Stimulated activated CD8-positive, alpha-beta memory T cell treated with anti-CD3 and anti-CD28 coated beads, Interleukin-7, amount 100 ng/mL, for 1 hour (primary cell): ENCODE measurements at places on chromosomes 7 and 10.

GRCh38 chr10:90987383-90987782, 66.5 kb upstream of the ANKRD1 start:
- DNase-seq: no peak

DNA sequence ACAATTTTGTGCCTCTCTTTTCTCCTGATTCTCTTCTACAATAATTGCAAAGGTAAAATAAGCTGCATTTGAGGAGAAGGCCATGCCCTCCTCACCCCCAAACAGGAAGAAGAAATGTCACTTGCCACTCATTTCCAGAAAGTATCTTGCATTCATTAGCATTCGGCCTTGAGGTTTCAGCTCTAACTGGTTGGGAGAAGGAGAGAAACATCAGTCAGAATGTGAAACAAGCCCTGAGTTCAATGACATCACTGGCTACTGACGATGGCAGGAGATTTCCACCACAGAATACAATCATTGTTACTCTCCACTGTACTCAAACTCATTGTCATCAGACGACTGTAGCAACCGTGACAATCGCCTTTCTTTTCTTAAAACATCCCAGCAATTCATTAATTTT, 72.8 kb downstream of the PRKCQ start:
- no peak for DNase-seq

- DNase-seq: no peak
Observed at GRCh38 chr10:104317269-104317710, 21.0 kb downstream of the ITPRIP start.

- no peak for DNase-seq
Observed at GRCh38 chr10:72298592-72299519, 25.1 kb downstream of the DDIT4 start.

GRCh38 chr10:60648761-60649160, 129.5 kb upstream of the CDK1 start:
- DNase-seq: no peak

DNA sequence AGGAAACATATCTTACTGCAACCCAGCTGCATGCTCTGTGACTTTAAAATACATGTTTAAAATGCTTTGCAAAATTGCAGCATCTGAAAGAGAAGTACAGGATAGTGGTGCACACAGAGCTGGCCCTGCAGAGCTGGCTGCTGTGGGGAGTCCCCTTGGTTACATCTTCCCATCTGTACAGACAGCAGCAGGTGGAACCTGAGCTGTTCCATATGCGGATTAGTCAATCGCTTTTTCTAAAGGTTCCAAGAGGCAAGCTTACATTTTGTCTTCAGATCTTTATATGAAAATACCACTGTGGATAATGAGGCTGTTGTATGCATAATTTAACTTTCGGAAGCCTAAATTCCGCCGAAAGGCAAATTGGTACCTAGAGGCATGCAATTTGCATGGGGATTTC, 444.1 kb downstream of the NRG3 start:
- no peak for DNase-seq

GRCh38 chr10:48274636-48275035, at the start of gene FRMPD2:
Gene FRMPD2 (minus strand): TSS chr10:48274696. CDS start chr10:48274567, 129 bp downstream.
- no peak for DNase-seq

- DNase-seq: no peak
Observed at GRCh38 chr7:27389496-27389895, 146.9 kb downstream of the EVX1 start.

DNA sequence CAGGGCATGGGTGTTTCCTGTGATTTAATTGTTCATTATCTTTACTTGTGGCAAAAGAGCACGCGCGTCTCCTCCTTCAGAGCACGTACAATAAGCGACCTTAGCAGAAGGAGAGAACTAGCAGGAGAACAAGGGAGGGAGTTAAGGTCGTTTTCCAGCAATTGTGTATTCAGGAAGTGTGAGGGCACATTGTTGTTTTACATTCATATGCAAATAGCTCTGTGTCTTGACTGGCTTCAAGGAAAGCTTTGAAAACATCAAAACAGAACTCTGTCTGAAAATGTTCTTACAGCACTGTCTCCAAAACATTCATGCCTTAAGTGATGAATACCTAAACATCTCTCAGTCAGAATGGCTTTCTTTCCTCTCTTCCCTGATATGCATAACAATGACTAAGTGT, 499.1 kb downstream of the ACTR3B start:
- no peak for DNase-seq

- no peak for DNase-seq
Observed at GRCh38 chr7:5359344-5359743, 64.3 kb downstream of the TNRC18 start.
